ENCODE measurements at places on chromosomes 3 and 15. TPM values are rescaled to one million over a fixed set of nuclear protein-coding genes. Genes with fewer than 3 reads are reported as not detected.

Gene PKM
- 437 TPM for total RNA-seq

Gene SLC12A1
- not detected for total RNA-seq

Gene GCHFR
- total RNA-seq = 13.9 TPM

Gene CHP1
- 108 TPM for total RNA-seq

Gene IL20RB
- 0.83 TPM for total RNA-seq

Gene EFHB
- not detected for total RNA-seq

Gene LRTM1
- total RNA-seq = not detected

Gene TMEM212
- total RNA-seq = not detected

Gene IL5RA
- total RNA-seq = 0.13 TPM
